ENCODE measurements at places on chromosomes 4 and X.

DNA sequence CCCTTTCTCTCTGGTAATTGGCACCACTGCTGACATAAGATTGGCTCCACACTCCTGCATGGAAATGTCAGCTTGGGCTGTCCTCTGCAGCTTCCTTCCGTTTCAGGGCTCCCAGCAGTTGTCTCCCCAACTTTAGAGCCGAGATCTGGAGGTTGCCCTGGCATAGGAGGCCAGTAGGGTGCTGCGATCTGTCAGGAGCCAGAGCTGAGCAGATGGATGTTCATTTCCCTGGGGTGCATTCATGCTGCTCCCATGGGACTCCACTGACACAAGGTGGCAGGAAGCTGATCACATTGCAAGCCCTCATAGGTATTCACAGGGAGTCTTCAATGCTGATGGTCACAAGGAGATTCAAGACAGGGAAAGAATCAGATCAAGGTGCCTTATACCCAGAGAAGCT is 116.6 kb upstream of the RAI2 start:
- DNase-seq = no peak

- no peak for DNase-seq
These were observed 85.8 kb downstream of the ARHGAP6 start for GRCh38 chrX:11579636-11580600.

DNA sequence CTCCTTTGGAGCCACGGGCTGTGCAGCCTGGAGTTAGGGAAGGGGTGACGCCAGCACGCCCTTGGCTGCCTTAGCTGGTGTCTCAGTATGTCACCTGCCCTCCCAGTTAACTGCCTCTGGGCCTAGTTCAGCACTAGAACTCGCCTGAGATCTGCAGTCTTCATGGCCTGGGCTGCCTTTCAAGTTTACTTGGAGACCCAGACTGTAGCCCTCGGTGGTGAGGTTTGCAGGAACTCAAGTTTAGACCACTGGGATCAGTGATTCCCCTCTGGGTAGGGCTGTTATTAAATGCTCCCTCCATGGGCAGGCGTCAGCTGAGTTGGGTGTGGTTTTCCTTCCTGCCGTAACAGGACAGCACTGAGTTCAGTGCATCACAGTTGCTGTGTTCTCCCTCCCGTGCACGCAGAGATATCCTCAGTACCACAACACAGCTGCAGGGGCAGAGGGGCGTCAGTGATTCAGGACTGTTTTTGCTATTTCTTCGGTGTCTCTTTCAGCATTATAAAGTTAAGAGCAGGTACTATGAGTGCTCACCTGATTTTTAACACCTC is 30.5 kb downstream of the PLAC8 start:
- DNase-seq = no peak

- no peak for DNase-seq
These were observed 225.4 kb upstream of the AGA start for GRCh38 chr4:177667687-177668086.

DNA sequence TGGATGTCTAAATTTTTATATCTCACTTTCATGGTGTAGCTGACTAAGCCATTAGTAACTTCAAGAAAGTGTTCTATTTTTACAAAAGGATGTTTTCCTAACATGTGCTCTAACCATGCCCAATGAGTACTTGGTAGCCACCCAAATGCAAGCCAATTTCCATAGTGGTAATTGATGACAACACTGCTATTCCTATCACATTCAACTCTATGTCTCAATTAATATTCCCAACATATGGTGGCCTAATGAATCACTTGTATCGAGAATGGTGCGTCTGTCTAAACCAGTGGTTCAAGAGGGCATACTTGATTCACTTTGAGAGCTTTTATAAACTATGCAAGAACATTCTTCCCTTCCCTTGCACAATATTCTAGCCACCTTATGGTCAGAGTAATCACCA is 112.9 kb upstream of the GPRIN3 start:
- no peak for DNase-seq

DNA sequence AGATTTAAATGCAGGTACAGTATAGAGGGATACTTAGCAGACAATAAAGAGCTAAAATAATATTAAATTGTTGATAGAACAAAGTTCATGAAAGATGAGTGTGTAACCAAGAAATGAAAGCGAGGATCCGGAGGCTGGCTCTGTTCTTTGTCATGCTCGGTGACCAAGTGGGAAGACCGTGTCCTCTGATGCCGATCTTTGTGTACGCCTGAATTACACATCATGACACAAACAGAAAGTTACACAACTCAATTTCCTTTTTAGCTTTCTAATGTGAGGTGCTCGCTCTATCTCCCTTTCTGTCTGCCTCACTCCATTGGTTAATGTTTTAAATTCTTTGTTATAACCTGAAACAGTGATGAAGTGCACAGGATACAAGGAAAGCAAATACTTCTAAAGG is 114.8 kb upstream of the NEIL3 start:
- DNase-seq = no peak

DNA sequence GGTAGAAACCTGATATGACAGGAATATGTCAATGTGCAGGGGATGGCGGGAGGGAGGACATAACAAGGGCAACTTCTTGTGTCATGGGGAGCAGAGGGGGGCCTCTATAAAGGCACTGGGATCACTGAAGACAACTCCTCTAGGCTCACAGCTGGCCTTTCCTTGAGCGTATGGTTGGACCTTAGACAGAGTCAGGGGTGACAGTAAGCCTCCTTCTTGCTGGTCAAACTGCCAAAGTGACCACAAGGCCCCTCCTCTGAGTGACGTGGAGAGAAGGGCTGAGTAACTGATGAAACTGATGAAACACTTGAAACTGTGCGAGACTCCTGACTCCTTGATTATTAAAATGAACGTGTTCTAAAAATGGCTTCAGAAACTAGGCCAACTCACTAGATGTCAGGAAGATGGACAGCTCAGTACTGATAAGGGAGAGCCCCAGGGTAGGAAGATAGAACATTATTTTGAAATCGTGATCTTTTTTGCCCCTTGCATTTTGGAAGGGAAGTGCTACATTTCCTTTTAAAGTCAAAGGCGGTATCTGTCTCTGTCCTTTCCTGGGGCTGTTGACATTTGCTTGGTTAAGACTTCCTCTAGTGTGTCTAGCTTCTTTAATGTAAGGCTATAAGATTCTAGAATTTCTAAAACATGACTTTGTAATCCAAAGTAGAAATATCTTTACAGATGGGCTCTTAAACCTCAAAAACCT is 1.6 kb downstream of the RAB33A start:
- DNase-seq = peak; percentile 31

DNA sequence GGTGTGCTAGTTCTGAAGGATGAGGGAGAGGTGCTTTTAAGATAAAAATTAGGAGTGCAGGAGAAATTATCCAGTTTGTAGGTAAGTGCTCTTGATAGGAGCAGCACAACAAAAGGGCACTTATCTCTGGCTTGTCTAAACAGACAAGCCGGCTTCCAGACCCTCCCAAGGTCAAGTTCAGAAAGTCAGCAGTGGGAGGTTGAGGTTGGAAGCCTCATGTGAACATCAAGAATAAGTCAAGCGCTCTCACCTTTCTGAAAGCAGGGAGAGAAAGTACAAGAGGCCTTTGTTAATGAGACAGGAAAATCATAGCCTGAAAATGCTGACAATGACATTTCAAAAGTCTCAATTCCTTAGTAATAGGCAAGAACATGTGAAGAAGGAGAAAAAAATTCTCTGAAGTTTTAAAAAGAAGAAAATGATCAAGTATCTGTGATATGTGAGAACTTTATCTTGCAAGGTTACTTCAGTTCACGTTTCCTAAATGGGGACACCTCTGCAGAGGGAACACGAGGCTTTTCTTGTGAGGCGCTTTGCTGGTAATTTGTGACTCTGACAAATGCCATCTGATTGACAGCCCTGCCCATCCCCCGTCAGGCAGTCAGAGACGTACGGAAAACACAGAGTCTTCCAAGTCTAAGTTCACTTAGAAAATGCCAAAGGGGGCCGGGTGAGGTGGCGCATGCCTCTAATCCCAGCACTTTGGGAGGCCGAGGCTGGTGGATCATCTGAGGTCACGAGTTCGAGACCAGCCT is 62.2 kb downstream of the TIGD2 start:
- DNase-seq = no peak

GRCh38 chr4:184171011-184171410 is 46.7 kb downstream of the ENPP6 start:
- DNase-seq = no peak

- DNase-seq = no peak
These were observed 8.4 kb downstream of the GC start for GRCh38 chr4:71775449-71775848.

GRCh38 chr4:169017971-169018370 is 7.9 kb upstream of the CBR4 start:
- no peak for DNase-seq

DNA sequence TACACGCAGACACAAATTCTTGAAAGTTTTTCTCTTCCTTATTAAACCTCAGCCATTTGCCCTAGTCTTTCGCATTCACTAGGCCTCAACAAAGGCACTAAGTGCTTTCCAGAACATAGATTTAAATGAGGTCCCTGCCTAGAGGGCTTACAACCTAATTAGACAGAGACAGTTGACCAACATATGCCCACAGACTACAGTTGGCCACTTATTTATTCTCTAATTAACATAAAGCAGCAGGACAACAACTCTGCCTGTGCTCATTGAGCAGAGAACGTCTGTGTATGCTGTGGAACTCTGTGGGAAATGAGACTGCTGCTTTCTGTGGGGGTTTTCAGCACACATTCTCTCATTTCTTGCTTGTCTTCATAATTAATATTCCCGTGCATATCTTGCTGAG is 303.0 kb upstream of the TACR3 start:
- DNase-seq = no peak

DNA sequence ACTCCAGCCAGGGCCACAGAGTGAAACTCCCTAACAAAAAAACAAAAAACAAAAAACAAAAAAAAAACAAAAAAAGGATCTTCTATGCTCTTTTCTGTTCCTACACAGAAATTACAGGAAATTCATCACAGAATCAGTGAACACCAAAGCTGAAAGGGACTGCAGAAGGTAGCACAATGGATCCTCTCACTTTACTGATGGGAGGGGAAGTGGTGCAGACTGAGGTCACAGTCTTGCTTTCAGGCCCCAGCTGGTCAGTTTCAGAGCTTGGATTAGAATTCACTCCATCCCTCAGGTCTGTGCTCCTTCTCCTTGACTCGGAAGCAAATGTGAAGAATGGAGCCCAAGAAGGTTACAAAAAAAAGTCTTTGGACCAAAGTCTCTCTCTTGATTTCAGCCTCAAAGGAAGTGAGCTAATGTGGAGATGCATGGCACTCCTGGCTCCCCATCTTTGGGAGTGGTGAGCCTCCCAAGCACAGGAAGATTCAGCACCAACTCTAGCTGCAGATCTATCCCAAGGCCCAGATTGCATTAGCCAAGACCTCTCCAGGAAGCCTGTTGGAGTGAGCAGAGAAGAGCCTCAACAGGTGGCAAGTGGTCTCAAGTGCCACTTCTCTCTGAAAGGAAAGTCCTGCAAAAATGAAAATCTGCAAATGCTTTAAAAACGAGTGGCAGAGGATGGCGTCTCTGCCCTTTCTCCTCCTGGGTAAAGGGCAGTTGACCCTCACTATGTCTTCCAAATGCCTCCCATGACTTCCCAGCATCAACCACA is 176.0 kb downstream of the MAML3 start:
- DNase-seq = no peak

DNA sequence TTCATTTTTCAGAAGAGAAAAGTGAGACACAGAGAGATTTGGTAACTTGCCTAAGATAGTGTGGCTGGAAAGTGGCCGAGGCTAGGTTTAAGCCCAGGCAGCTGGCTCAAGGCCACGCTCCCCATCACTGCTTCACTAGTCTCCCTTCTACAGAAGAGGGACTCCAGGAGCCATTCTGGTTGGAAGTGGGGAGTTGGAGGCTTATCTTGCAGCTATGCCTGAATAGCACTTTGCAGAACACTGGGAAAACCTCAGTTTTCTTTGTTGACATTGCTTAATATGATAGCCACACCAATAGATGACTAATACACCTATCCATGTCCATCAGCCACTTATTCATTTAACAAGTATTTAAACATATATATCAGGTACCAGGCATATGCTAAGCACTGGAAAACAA is 18.5 kb downstream of the LRRC66 start:
- DNase-seq = no peak

DNA sequence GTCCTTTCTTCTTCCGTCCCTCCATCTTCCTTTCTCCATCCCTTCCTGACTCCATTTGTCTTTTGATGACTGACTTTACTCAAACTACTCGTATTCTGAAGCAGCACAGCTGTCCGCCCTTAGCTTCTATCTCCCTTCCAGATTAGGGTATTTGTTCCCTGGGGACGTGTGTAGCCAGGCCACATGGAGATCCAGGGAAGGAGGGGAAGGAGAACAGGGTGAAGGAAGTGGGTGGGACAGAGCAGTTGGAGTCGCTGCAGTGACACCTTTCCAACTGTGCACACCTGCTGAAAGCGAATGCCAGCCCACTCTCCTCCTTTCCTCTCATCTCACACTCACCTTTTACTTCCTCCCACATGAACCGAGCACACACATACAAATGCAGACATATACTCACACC is 323.8 kb downstream of the DCTD start:
- DNase-seq = no peak

DNA sequence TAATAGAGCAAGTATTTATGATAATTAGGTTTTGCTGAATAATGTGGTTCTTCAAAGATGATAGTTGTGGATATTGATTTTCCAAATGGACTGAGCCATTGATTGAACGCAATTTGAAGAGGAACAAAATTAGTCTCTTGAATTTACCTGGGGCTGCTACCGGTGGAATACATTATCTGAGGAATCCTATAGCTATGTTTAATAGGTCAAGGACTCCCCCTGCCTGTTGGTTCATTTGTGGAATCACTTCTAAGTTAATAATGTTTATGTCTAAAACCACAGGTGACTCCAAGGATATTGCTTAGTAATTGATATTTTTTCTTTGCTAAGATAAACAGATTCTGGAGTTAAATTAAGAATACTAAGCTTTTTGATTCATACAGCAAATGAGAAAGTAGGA is 576.0 kb upstream of the PABPC4L start:
- DNase-seq = peak; percentile 13

GRCh38 chr4:123559955-123560871 is 163.6 kb downstream of the SPRY1 start:
- peak; percentile 57 for DNase-seq

- DNase-seq = no peak
These were observed 154.4 kb upstream of the RPL34 start for GRCh38 chr4:108465886-108466500.

GRCh38 chrX:40628506-40628905 is 5.3 kb downstream of the MPC1L start:
- no peak for DNase-seq

GRCh38 chr4:143599827-143600226 is 86.3 kb downstream of the SMARCA5 start:
- DNase-seq = no peak

DNA sequence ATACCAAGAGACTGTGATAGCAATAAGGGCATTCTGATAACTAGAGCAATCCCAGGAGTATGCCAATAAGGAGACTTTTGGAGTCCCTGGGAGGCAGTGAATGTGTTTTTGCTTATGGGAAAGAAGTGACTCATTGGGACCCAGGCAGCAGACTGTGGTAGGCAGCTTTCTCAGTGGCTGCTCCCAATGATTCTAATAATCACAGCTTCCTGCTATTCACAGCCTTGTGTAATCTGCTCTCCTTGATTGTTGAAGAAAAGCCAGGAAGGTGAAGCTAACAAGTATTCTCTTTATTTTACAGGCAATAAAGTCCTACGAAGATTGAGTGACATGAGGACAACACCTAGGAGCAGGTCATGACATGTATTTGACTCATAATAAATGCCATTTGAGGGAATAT is 70.3 kb upstream of the DDX60 start:
- no peak for DNase-seq

GRCh38 chrX:113962343-113962742 is 621.5 kb upstream of the HTR2C start:
- DNase-seq = no peak
